ENCODE measurements at places on chromosomes 5 and 9. TPM values are rescaled to one million over a fixed set of nuclear protein-coding genes. Genes with fewer than 3 reads are reported as not detected.

Gene PCDHGA10
- 1.6 TPM for polyA plus RNA-seq

Gene FOXD4L3
- not detected for polyA plus RNA-seq

Gene LHX2
- polyA plus RNA-seq = 2.0 TPM

Gene CEL
- polyA plus RNA-seq = 2.6 TPM

Gene RORB
- 0.06 TPM for polyA plus RNA-seq

Gene CCL27
- polyA plus RNA-seq = 0.67 TPM

Gene RANBP17
- polyA plus RNA-seq = 8.2 TPM

Gene FBP2
- 86.4 TPM for polyA plus RNA-seq

Gene SPINK7
- 0.61 TPM for polyA plus RNA-seq

GRCh38 chr5:125045646-125046045, 299.2 kb upstream of the ZNF608 start:
- no peak for DNase-seq

- DNase-seq = no peak
These were observed 26.4 kb downstream of the LPCAT1 start for GRCh38 chr5:1497242-1497777.

- peak; percentile 78 for DNase-seq
These were observed 75.6 kb downstream of the RALGPS1 start for GRCh38 chr9:126989847-126990842.

- no peak for DNase-seq
These were observed 377.6 kb downstream of the BRINP1 start for GRCh38 chr9:118991366-118992285.

- DNase-seq = no peak
These were observed 39.8 kb downstream of the STARD4 start for GRCh38 chr5:111472579-111472978.

DNA sequence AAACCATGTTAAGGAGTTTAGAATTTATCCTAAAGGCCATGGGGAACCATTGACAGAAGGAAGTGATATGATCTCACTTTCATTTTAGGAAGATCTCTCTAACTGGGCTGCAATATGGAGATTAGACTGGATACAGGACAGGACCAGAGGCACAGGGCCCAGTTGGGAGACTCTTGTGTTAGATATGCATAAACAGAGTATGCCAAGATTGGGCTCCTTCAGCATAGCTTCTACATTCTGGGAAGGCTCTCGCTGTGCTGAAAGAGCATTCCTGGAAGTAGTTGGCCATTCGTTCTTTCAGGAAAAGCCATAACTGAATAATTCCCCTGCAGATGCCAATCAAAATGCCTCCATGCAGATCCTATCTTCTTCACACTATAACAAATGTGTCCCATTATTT, 204.5 kb downstream of the CWC27 start:
- no peak for DNase-seq

GRCh38 chr5:122727112-122727541, 47.8 kb upstream of the SNX2 start:
- no peak for DNase-seq

DNA sequence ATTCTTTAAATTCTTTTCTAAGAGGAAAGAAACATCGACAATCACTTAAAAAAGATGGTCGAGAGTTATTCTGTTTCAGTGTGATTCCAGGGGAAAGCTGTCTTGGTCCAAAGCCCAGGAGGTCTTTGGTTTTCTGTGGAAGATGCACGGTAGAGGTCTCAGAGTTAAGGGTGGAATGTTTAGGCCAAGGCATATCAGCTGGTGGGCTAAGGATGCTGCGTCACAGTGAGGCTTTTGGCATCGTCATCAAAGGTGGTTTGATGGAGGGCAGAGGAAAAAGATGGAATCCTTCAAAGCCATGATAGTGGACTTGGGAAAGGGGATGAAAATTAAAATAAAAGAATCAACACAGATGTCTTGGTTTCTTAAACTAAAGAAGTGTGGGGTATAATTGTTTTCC, 137.3 kb upstream of the ANKH start:
- no peak for DNase-seq

- DNase-seq = no peak
These were observed 11.3 kb upstream of the P4HA2 start for GRCh38 chr5:132238901-132239500.

DNA sequence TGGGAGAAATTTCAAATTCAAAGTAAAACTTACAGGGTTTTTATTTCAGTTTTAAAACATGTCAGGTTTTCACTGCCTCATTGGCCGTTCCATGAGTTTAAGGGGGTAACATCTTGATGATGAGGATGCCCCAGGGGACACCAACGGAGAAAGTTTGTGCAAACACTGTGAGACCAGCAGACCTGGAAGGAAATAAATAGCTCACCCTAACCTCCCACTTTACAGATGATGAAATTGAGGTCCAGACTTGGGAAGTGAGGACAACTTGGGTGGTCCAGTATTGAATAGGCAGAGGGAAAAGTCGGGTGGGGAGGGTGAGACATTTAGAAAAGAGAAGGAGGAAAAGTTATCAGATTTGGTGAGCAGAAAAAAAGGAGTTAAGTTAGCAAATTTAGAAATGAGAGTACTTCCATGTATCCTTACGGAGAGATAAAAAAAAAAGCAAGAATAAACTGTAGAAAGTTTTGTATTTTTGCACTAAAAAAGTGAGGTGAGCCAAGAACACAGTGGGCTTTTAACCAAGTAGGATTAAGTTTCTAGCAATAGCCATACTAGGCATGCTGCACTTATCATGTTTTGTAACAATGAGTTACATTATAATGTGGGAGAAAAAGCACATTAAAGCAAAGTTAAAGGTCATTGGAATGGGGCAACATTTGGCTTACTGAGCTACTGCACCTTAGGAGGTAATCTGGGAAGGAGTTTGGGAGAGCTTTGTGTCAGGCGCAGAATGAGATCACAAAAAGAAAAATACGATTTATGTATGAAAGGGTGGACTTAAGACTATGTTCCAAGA, 125.1 kb downstream of the GAS1 start:
- peak; percentile 52 for DNase-seq

DNA sequence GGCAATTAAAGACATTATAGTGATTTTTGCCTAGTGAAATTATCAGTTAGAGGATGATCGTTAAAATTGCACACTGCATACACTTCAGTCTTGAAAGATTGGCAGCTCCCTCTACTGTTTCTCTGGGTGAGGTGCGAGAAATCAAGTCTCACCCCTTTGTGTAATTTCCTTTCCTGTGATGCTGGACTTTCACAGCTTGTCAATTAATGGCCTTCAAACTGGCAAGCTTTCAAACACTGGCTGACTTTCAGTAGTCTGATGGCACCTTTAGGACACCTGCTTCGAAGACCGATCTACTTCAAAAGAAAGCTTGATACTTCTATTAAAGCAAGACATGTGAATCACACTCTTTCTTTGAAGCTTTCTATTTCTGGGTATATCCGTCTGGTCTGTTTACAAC, 706.7 kb upstream of the PTPRD start:
- peak; percentile 4 for DNase-seq

DNA sequence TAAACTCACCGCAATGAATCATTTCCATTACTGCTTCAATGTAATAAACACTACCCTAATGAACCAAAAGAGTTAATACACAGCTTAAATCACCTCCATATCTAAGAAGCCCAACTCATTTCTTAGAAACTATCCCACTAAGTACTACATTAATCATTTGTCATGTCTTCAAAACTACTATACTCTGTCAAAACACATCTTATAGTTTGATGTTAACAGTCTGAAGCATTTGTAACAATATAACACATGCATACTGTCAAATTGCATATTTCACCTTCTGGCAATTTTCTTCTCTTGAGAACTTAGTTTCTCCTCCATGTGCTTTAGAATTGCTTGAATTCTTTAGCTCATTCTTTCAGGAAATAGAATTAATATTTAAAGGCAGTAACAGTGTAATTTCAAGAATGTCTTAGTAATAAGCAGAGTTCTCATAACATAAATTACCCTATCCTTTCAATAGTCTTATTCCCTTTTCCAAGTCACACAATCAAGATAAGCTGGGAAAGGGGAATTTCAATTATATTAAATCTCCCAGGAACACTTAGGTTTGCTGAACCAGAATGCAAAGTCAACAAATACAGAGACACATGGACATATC, 199.7 kb downstream of the ATPSCKMT start:
- no peak for DNase-seq

Measured in hindlimb muscle (tissue), 1 donor.